ENCODE measurements at places on chromosomes 2 and 18. TPM values are rescaled to one million over a fixed set of nuclear protein-coding genes. Genes with fewer than 3 reads are reported as not detected.

DNA sequence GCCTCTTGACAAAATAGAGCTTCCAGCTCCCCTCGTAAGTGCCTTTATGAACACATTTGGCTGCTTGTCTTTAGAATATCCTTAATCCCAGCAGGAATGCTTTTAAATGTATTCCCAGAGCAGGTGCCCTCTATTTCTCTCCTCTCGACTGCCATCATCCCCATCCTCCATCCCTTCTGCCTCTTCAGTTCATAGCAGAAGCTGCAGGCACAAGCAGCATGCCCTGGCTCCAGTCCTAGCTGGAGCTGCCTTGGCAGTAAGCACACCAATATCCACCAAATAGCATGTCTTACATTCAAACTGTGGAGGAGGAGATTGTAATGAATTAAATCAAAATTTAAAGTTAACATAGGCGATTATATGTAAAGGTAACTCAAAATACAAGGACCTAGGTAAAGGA is 891.3 kb upstream of the SLC39A10 start:
- no peak overlapping the region for H3K27ac ChIP-seq
- H3K4me1 ChIP-seq, result no peaks in the 10 kb centered on the region
- no peak for DNase-seq
- no peak overlapping the region for H3K4me3 ChIP-seq

DNA sequence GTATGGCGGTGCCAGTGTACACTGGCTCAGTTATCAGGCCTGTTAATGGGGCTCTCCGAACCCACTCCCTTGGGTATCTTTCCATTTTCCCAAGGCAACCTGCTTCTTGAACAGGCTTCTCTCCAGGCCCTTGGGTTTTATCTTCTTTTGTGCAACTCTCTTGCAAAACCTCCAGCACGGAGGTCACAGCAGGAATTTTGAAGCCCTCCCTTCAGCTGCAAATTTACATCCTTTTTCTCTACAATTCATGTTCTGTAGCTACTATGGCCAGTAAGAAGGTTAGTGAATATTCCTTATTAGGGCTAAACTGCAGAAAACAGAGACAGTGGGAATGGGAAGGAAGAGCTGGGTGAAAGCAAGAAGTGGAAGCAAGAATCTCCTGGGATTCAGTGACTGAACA is 10.4 kb upstream of the NPAS2 start:
- no peak overlapping the region for H3K27ac ChIP-seq
- H3K4me3 ChIP-seq, result no peak overlapping the region
- no peak for DNase-seq
- H3K27me3 ChIP-seq, result no peaks in the 10 kb centered on the region
- peaks cover 8% of the 10 kb centered on the region for H3K4me1 ChIP-seq
- no peaks in the 10 kb centered on the region for H3K36me3 ChIP-seq

GRCh38 chr18:57898506-57899124 is 95.5 kb upstream of the ATP8B1 start:
- no peaks in the 10 kb centered on the region for H3K27me3 ChIP-seq
- H3K27ac ChIP-seq, result no peak overlapping the region
- H3K36me3 ChIP-seq, result no peaks in the 10 kb centered on the region
- DNase-seq, result no peak

The ADAM23 gene
- total RNA-seq, result 2.8 TPM

The NOP58 gene
- total RNA-seq, result 35.9 TPM

The AGXT gene
- not detected for total RNA-seq

The CCDC141 gene
- 3.1 TPM for total RNA-seq

The LHCGR gene
- total RNA-seq, result not detected

Data from sigmoid colon (tissue), 7 donors.